Left kidney (tissue), 8 donors: ENCODE measurements at places on chromosomes 6 and 20. TPM values are rescaled to one million over a fixed set of nuclear protein-coding genes. Genes with fewer than 3 reads are reported as not detected.

The PRRC2A gene
- 184 TPM for polyA plus RNA-seq

The APOM gene
- polyA plus RNA-seq: 95.0 TPM

The ERMARD gene
- 62.5 TPM for polyA plus RNA-seq

The SOX18 gene
- polyA plus RNA-seq: 4.5 TPM

The TCF15 gene
- 0.90 TPM for polyA plus RNA-seq

The PSORS1C2 gene
- 0.15 TPM for polyA plus RNA-seq

- DNase-seq: no peak
Measured at GRCh38 chr20:62825333-62825985, 8.6 kb downstream of the COL9A3 start.

GRCh38 chr20:5150226-5151076 is 23.6 kb downstream of the CDS2 start:
- no peak for DNase-seq

GRCh38 chr20:61951695-61952533 is 113.8 kb downstream of the TAF4 start:
- peak; percentile 83 for DNase-seq

GRCh38 chr20:48198929-48199451 is 413.7 kb upstream of the SULF2 start:
- DNase-seq: peak; percentile 60

DNA sequence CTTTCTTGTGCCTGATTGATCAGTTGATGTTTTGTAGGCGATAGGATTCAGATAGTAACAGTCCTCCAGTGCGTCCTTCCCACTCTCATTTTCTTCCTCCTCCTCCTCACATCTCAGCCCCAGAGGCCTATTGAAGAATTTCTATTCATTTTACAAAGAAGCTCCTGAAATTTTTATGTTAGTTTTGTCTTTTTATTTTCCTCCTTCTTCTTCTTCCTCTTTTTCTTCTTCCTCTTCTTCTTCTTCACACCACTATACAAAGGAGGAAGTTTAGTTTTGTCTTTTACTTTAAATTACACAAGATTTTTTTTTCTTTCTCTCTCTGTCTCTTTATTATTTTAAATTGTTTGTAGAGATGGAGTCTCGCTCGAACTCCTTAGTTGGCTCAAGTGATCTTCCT is 19.1 kb downstream of the BTN2A1 start:
- DNase-seq: no peak

GRCh38 chr6:33424855-33425667 is 5.2 kb downstream of the SYNGAP1 start:
- no peak for DNase-seq

- DNase-seq: no peak
Measured at GRCh38 chr6:164827537-164827936, 481.9 kb downstream of the C6orf118 start.

DNA sequence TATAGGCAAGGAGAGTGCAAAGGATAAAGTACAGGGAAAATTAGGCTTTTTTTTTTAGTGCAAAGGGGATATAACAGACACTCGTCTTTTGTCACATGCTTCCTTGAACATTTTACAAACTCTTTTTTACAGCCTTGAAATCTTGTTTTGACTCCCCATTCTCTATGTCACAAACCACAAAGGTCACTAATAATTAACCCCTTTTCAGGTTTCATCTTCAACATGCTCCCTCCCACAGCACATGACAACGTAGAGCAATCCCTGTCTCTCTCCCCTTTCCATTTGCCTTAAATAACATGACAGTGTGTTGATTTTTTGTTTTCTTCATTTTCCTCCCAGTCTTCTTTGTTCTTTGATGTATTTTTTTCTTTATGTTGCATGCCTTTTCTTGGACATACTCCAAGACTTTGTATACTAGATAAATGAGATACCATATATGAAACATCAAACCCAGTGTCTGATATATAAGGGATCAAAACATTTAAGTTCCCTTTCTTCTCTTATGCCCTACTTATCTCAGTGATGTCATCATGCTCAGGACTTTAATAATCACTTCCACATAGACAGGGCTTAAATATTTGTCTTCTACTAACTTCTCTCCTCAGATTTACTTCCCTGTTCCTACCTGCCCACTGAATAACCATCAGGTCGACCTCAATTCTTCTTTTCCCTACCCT is 378.7 kb upstream of the HSF2 start:
- DNase-seq: no peak

DNA sequence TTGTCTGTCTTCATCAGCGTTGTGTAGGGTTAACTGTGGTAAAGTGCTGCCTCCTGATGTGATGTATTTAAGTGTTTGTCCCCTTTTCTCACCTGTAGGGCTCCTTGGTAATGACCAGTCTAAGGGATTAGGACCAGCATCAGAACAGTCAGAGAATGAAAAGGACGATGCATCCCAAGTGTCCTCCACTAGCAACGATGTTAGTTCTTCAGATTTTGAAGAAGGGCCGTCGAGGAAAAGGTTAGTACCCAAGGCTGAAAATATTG is 164.2 kb downstream of the JARID2 start:
- DNase-seq: no peak

DNA sequence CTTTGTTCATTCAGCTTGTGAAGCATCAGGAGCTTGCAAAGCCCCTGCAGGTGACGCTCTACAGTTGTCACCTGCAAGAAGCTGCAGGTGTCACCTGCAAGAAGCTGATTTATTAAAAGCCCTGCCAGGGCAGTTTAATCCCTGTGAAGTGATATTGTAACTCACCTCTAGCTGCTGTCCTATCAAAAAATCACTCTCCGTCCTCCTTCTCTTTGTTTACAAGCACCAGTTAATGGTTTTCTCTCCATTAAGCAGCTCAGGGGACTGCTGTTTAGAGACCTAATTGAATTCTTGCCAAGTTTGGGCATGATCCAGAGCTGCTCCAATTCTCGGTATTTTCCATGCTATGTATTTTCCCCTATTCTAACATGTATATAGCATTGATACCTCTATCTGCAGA is 345.9 kb downstream of the ARHGAP18 start:
- DNase-seq: no peak

GRCh38 chr6:159062976-159063375 is 18.2 kb upstream of the TAGAP start:
- DNase-seq: no peak

- no peak for DNase-seq
Measured at GRCh38 chr6:157867155-157867559, 44.1 kb downstream of the SNX9 start.

DNA sequence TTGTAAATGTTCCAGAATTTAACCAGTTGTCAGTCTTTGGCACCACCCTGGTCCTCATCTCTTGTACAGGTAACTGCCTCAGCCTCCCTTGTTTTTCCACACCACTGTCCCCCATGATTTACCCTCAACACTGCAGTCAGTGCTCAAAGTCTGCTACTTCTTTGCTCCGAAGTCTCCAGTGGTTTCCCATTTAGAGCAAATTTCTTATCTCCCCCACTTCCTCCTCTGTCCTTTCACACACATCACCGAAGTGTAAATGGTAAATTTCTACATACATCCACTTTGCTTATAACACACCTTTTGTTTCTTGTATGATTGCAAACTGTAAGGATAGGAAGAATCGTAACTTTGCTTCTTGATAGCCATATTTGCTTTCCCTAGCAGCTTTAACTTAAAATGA is 115.3 kb downstream of the JARID2 start:
- DNase-seq: no peak

DNA sequence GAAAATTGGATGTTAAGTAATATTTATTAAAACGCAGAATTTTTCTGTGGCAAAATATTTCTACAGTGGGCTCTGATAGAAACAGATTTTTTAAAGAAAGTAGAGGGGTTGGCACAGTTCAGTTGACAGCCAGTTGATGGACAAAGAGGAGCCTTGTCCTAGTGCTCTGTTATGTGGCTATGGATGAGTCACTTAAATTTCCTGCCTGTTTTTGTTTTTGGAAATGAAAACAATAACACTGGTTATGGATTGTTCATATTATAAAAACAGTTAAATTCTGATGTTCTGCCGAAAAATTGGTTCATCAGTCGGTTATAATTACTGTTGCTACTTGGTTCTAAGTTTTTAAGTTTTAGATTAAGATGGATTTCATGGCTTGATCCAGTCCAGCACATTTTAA is 42.8 kb downstream of the MYO6 start:
- no peak for DNase-seq

- no peak for DNase-seq
Measured at GRCh38 chr20:56628015-56628872, 862 bp upstream of the TFAP2C start.

GRCh38 chr6:38117281-38117680 is 297.8 kb downstream of the ZFAND3 start:
- DNase-seq: no peak

DNA sequence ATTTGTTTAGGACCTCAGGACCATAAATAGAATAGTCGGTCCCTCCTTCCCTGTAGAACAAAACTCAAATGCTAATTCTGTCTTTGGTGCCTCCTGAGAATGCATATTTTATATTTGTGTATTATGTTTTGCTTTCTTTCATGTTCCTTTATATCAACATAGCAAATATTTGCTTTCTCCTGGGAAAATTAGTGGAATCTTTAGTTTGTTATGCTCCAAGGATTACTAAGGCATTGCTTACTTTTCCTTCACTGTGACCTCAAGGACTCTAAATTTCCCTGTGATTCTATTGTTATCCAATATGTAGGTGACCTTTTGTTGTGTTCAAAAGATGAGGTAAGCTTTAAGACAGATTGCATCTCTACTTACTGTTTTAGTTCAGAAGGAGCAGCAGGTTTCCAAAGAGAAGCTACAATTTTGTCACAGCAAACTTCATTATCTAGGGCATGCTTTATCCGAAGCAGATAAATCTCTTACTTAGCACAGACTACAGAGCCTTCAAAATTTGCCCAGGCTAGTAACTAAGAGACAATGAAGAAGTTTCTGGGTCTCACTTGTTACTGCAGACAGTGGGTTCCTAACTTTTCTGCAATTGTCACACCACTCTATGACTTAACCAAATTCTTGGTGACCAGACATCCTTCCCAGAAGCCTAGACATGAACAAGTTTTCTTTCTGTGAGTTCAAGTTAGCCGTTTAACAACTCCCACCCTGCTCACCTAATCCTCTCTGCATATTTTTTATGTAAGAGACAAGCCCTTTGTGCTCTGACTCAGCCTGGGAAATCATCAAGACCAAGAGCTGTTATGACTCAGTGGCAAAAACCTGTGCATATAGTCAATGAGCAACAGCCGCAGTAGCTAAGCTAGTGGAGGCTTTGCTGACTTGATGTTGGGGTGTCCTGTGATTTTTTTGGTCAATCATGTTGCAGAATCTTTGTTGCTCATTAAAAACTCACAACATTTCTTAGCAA is 378.8 kb downstream of the QKI start:
- no peak for DNase-seq

DNA sequence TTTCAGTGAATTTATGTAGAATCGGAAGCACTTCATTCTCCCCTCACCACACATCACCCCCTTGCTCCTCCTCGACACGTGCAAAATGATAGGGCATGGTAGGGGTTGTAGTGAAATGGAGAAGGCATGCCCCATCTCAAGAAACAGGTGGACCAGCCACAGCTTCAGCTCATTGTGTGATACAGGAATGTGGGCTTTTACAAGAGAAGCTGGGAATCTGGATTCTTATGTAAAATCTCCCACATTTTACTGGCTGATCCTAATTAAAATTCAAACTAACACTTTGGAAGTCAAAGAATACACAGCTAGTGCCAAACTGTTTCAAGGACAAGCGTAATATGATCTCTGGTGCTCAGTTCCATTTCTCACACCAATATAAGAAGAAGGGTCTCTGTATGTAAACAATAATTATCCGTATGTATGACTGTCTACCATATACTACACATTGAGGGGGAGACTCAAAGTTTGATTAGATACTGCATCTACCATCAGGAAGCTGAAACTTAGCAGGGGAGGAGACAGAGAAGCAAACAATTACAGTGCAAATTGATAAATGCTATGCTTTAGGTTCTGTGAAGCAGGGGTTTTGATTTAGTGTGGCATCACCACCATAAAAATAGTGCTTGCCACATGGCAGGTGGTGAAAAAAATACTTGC is 24.3 kb upstream of the KIAA0408 start:
- no peak for DNase-seq

GRCh38 chr20:18255526-18255925 is 32.8 kb upstream of the ZNF133 start:
- DNase-seq: no peak
